ENCODE measurements at places on chromosomes 7 and 10. TPM values are rescaled to one million over a fixed set of nuclear protein-coding genes. Genes with fewer than 3 reads are reported as not detected.

- DNase-seq = no peak
These were observed 270.7 kb downstream of the ADRA2A start for GRCh38 chr10:111347386-111348013.

GRCh38 chr7:133887459-133887858 is 239.7 kb upstream of the LRGUK start:
- no peak for DNase-seq

DNA sequence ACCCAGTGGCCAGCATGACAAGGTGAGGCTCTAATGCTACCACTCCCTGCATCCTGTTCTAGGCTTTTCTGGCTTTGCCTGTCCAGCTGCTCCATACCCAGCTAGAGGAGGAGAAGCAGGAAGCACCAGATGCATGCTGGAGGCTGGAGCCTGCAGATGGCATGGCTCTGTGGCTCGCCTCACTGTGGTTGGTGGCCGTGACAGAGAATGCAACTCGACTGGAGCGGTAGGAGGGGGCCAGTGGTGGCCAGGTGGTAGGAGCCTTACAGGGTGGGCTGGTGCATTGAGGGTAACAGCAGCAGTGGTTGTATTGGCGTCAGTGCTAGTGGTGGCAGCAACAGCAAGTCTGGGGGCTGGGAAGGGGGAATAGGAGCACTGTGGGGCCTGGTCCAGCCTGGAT is 128.6 kb downstream of the ZNF248 start:
- DNase-seq = no peak

GRCh38 chr10:3400348-3400747 is 227.8 kb upstream of the PITRM1 start:
- DNase-seq = no peak

CSTF2T gene
- 20.0 TPM for total RNA-seq

POU6F2 gene
- total RNA-seq = 0.23 TPM

All from ovary (tissue), 10 donors.